ENCODE measurements at places on chromosomes 16 and 17.

- no peak for DNase-seq
These were observed at the start of gene PLEKHH3 for GRCh38 chr17:42676424-42677011. Gene PLEKHH3, minus strand, starts transcription at chr17:42676994. Its CDS starts 431 bp downstream, at chr17:42676563.

DNA sequence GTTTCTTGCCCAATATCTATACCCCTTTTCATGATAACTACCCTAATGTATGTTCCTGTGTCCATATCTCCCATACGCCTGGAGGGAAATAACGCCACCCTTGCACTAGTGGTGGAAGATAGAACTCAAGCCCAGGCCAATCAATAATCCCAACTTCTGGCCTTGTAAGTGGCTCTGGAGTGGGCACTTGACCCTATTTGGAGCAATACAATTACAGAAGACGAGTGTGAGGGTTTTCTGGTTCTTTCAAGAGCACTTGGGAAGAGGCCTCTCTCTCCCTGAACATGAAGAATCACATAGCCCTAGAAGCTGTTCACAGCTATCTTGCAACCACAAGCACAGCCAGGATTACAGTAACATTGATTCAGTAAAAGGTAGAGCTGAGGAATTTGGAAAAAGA is 217.9 kb downstream of the RAB11FIP4 start:
- DNase-seq = no peak

- no peak for DNase-seq
These were observed 23.2 kb downstream of the ZNF652 start for GRCh38 chr17:49338883-49339282.

DNA sequence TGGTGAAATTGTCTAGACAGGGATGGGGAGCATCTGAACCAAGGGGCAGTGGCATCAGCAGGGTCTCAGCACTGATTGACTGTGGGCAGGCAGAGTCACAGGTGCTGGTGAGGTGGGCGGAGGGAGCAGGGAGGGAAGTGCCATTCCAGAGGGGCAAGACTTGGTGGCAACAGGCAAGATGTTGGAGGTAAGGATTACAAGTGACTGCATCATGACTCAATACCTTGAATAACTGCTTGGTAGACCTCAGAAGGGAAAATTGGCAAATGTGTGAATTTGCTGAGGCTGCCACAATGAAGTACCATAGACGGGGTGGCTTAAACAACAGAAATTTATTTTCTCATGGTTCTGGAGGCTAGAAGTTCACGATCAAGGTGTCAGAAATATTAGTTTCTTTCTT is 419.1 kb downstream of the HS3ST3B1 start:
- no peak for DNase-seq

- DNase-seq = peak; percentile 83
These were observed 64.4 kb upstream of the DNAJA2 start for GRCh38 chr16:47037746-47038458.

DNA sequence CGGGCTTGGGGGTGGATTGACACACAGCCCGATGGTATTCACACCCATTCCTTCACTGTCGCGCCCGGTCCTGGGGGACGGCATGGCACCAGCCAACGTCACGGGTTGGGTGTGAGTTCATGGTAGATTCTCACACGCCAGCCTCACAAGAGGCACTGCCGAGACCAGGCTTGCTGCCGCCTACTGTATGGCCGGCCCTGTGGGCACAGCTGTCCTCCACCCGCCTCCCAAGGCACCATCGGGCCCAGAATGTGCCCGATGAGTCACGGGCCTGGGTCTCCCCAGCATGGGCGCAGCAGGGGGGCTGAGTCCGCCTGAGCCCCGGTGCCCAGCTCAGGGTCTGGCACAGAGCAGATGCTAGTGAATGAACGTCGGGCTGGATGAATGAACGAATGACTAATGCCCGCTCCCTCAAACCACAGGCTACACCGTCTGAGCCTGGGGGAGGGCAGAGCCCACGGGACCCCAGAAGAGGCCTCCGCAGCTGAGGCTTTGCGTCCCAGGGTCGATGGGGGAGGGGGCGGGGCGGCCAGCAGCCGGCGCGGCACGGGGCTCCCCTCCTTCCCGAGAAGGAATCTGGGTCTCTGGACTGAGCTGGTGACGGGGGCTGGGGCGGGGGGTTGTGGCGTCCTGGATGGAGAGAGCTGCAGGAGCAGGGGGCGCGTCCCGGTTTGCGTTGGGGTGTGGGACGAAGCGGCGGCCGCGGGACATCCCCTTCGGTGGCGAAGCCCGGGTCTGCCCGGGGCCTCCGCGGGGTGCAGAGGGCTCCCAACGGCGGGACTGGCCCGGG is 829 bp downstream of the PITPNM3 start:
- DNase-seq = no peak

DNA sequence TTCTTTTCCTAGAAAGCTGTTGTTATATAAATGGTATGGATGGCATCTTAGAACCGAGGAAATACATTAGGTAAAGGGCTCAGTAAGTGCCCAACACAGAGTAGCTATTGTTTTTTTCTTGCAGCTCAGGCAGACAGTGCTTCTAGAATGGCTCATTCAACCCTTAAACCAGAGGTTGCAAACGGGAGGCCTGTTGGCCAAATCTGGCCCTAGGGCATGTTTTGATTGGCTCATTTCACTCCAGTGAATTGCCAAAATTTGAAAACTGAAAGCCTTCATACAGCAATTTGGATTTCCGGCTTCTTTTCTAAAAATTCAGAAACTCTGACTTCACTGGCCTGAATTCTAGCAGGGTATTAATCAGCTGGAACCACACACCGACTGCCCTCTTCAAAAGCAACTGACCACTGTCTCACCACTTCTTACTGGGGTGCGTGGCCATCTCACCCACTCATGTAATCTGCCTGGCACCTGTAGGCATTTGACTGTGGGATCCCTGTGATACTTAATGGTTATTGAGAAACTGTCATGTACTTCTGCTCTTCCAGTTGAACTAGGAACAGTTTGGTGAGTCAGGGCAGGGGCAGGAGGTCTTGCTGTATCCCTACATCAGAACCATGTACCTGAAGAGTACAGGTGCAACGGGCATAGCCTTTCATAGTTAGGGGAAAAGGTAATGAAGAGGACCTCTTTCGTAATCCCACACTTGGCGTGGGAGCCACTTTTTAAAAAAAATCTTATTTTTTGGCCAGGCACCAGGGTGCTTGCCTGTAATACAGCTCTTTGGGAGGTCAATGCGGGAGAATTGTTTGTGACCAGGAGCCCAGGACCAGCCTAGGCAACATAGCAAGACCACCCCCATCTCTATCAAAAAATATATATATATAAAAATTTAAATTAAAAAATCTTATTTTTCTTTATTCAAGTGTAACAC is 53.6 kb upstream of the SCNN1B start:
- no peak for DNase-seq

DNA sequence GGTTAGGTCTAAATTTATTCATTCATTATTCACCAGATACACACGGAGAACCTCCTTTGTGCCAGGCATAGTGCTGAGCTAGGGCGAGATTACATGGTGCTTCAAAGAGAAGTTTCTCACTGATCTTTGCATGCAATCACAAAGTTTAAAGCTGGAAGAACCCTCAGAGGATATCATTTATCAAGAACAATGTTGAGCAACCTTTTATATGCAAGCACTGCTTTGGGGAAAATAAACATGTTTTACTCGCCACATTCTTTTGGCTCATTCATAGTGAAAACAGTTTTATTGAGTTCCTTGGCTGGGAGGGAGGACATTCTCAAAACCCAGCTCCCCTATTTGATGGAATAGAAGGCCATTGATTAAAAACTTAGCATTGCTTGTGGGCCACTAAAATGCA is 49.8 kb upstream of the XYLT1 start:
- DNase-seq = no peak

GRCh38 chr16:87531418-87531817 is 38.6 kb upstream of the ZCCHC14 start:
- DNase-seq = no peak

DNA sequence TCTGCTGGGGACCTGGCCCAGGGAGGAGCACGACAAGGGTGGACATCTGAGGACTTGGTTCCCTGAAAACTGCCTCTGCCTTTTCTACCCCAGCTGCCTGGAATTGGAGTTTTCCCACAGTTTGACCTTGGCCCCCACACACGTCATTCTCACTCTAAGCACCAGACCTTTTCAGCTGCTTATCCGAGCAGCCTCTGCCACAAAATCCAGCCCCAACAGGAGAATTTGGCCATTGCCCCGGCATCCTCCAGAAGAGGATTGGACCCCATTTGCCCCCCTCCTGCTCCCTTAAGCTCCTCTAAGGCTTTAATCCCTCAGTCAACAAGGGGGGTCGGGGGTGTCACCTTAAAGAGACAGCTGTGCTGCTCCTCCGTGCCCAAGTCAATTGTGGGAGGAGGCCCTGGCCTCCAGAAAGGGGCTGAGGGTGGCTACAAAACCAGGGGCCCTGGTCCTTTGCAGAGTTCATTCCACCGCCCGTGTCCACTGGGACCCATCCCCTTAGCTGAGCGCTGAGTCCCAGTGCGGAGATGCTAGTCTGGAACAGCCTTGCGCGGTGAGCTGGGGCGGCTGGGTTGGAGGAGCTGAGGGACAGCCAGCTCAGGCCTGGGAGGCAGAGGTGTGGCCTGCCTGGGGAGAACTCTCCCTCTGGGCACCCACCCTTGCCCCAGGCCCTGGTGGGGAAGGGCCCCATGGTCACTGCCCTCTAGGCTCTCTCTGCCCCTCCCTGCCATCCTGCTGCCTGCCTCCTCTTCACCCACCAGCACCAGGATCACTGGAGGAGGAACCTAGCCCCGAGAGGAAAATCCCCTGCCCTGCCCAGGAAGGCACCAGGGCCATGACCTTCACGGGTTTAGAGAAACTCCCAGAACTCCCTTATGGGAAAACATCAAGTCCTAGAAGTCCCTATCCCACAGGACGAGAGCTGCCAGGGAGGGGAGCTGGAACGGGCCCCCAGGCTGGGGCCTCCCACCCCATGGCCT is 18.8 kb downstream of the TTYH2 start:
- DNase-seq = no peak

- DNase-seq = no peak
These were observed 191.8 kb upstream of the HSBP1 start for GRCh38 chr16:83615953-83616350.

DNA sequence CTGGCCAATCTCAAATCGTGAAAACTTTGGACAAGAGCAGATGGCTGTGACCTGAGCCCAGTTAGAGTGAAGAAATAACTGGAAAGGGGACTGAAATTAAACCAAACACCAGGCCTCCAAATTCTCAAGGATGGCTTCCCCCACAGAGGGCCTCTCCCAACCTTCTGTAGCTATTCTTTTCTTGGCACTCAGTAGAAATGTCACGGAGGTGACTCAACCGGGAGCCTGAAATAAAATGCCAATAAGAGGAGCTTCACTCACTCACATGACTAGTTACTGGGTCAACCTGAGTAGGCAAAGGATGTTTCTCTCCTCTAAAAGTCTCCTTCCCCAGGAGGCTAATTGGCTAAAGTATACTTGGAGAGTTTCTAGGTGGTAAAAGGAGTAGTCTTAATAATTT is 230.7 kb downstream of the MAF start:
- DNase-seq = no peak

DNA sequence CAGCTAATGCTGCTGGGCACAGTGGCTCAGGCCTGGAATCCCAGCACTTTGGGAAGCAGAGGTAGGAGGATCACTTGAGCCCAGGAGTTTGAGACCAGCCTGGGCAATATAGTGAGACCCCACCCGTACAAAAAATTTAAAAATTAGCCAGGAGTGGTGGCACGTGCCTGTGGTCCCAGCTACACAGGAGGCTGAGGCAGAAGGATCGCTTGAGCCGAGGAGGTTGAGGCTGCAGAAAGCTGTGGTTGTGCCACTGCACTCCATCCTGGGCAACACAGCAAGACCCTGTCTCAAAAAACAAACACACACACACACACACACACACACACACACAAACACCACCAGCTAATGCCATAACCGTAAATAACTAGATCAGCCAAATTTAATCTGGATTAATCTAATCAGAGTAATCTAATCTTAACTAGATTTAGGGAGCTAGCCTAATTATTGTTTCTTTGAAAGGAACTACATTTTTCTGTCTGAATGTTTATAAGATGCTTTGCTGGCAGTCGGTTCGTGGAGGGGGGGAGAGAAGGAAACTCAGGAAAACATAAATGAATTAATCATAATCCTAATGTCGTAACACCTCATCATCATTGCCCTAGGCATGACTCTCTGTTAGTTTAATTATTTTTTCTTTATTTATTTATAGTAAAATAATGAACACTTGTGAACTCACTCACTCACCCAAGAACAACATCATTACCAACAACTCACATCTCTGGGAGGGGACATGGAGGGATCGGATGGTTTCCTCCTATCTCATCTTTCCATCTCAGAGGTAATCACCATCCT is 12.5 kb upstream of the RBBP6 start:
- no peak for DNase-seq

- DNase-seq = no peak
These were observed 26.0 kb downstream of the DCUN1D3 start for GRCh38 chr16:20874088-20874581.

Data from activated T-helper 1 cell treated with Interleukin-2 at 50 U/mL for 16 hours (primary cell).